ENCODE measurements at places on chromosomes 7 and 10. TPM values are rescaled to one million over a fixed set of nuclear protein-coding genes. Genes with fewer than 3 reads are reported as not detected.
A peak's percentile ranks its signal among the peaks of the same experiment; 100 is the strongest.

PTPN20 gene
- total RNA-seq = 9.5 TPM

GPRIN2 gene
- 12.9 TPM for total RNA-seq

RBP3 gene
- total RNA-seq = not detected

- no peak for DNase-seq
- H3K36me3 ChIP-seq = no peaks in the 10 kb centered on the region
- H3K27ac ChIP-seq = no peak overlapping the region
Observed at GRCh38 chr10:62390497-62391176, 16.5 kb downstream of the ZNF365 start.

DNA sequence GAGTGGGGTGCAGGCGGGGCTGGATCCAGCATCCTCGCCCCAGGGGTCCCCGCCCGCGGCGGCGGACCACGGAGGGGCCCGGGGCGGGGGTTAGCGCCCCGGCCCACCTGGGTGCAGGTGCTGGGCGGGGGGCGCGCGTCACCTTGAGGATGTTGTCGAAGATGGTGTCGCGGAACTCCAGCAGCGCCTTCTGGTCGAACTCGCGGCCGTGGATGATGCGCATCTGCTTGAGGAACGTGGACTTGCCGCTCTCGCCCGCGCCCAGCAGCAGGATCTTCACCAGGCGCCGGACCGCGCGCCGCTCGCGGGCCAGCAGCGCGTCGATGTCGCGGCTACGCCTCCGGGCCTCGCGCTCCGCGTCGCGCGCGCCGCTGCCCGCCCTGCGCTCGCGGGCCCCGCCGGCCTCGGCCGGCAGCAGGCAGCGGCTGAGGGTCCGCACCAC, 376 bp downstream of the GNA12 start:
- H3K27me3 ChIP-seq = no peaks in the 10 kb centered on the region
- peak overlapping the region; percentile 69 for H3K4me3 ChIP-seq
- H3K4me1 ChIP-seq = peaks cover 30% of the 10 kb centered on the region
- DNase-seq = no peak

DNA sequence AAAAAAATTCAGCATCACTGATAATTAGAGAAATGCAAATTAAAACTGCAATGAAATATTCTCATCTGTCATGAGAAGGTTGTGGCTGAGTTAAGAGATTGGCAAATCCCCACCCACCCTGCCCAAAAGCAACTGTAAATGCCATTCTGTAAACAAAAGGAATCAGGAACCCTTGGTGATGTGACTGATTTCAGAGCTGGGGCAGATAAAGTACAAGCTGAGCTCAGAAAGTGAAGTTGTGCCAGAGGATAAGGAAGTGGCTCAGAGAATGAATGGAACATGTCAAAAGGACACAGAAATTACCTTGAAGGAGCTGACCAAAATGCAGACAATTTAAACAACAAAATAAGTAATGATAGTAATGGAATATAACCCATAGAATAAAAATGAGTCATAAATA, 32.7 kb upstream of the ARMS2 start:
- peaks cover 49% of the 10 kb centered on the region for H3K36me3 ChIP-seq
- no peak overlapping the region for H3K27ac ChIP-seq
- no peak overlapping the region for H3K4me3 ChIP-seq
- H3K27me3 ChIP-seq = no peaks in the 10 kb centered on the region
- no peaks in the 10 kb centered on the region for H3K4me1 ChIP-seq
- DNase-seq = no peak

DNA sequence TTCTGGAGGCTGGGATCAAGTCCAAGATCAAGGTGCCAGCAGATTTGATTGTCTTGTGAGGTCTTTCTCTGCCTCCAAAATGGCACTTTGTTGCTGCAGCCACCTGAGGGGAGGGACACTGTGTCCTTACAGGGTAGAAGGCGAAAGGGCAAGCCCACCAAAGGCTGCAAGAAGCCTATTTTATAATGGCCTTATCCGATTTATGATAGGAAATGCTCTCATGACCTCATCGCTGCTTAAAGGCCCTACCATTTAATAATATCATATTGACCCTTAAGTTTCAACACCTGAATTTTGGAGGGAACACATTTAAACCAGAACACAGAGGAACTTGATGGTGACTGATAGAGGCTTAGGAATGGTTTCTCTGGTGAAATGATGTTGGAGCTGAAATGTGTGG, 296.5 kb downstream of the TWIST1 start:
- no peak overlapping the region for H3K27ac ChIP-seq
- no peak overlapping the region for H3K4me3 ChIP-seq
- H3K27me3 ChIP-seq = no peaks in the 10 kb centered on the region
- no peaks in the 10 kb centered on the region for H3K4me1 ChIP-seq
- no peaks in the 10 kb centered on the region for H3K36me3 ChIP-seq

DNA sequence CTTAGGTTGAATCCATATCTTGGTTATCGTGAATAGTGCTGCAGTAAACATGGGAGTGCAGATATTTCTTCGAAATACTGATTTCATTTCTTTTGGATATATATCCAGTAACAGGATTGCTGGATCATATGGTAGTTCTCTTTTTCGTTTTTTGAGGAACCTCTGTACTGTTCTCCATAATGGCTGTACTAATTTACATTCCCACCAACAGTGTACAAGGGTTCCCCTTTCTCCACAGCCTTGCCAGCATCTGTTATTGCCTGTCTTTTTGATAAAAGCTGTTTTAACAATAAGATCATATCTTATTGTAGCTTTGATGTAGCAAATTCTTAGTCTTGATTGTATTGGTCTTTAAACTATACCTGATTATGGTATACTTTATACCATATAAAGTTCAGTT, 45.3 kb downstream of the ZNRF2 start:
- no peak for DNase-seq
- no peaks in the 10 kb centered on the region for H3K27me3 ChIP-seq
- H3K4me3 ChIP-seq = no peak overlapping the region
- no peak overlapping the region for H3K27ac ChIP-seq
- H3K36me3 ChIP-seq = no peaks in the 10 kb centered on the region
- H3K4me1 ChIP-seq = no peaks in the 10 kb centered on the region
